Putamen (tissue), 1 donor: ENCODE measurements at places on chromosomes 4 and X.

- DNase-seq, result no peak
These were observed 11.8 kb upstream of the KIAA0232 start for GRCh38 chr4:6770581-6771228.

DNA sequence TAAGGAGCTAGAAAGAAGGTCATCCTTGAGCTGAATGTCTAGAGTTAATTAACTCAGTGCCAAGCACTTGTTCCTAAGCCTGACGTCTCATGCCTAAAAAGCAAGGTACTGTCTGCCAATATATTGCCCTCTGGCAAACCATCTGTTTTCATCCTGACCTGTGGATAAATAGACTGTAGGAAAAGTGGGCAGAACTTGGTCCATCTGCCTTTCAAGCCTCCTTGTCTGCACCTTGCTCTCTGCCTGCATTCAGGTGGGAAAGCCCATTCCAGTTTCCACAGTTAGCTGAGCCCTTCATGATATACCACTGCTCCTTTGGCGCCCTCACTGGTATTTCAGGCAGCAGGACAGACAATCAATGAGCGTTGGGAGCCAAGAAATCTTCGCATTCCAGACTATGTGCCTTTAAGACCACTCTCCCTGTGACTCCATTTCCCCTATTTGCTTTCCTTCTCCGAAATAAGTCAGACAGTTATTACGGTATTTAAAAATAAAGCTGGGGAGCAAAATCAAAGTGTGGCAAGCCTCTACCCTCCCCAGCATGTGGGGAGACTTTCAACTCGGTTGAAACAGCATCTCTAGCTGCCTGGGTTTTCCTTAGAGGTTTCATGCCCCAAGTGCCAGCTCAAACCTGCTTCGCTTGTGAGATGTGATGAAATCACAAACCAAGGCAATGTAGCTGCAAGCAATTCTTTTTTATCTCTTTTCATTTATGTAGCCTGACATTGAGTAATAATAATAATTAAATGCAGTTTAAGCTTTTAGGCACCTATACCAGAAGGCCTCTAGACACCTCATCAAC, 2.5 kb upstream of the CCDC149 start:
- no peak for DNase-seq

- peak; percentile 85 for DNase-seq
These were observed 35.3 kb downstream of the NBDY start for GRCh38 chrX:56764153-56764974.

GRCh38 chr4:21512353-21512752, 436.2 kb downstream of the KCNIP4 start:
- DNase-seq, result peak; percentile 34

DNA sequence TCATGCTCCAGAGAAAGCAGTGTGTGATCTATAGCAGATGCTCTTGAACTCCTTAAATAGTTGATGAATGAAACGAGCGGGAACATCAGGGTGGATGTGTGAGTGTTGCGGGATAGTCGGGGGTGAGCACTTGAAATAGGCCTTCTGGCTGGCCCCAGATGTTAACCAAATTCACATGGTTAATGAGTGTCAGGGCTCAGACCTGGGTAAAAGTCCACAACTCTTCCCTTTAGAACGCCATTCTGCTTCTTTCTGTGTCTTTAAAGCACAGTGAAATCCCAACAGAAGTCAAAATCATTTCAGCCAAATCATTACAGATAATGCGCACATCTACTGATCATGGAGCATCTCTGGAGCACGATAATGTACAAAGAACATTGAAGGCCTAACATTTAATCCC, 249.4 kb upstream of the BOD1L1 start:
- no peak for DNase-seq

- no peak for DNase-seq
These were observed 843.4 kb downstream of the FSTL5 start for GRCh38 chr4:161320377-161320776.

- no peak for DNase-seq
These were observed 356.7 kb downstream of the GALNTL6 start for GRCh38 chr4:172169871-172170270.

- DNase-seq, result no peak
These were observed at the start of gene ZNF185 for GRCh38 chrX:152897222-152898131. TSS of gene ZNF185 (plus strand) at chrX:152898067. CDS start at chrX:152914490, 16,423 bp downstream.

DNA sequence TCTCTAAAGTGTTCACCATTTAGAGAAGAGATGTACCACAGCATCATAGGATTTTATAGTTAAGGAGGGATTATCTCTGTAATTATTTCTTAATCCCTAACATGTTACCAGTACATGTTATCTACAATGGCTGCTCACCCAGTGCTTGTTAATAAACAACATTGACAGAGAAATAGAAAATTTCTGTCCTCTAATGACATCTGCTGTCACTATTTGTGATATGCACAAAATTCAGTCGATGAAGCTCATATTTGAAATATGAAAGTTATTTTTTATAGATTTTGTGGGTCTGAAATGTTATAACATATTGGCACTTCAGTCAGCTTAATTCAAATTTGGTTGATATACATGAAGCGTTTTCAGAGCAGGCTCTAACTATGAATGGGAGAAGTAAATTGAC, 48.8 kb upstream of the GRXCR1 start:
- DNase-seq, result no peak

DNA sequence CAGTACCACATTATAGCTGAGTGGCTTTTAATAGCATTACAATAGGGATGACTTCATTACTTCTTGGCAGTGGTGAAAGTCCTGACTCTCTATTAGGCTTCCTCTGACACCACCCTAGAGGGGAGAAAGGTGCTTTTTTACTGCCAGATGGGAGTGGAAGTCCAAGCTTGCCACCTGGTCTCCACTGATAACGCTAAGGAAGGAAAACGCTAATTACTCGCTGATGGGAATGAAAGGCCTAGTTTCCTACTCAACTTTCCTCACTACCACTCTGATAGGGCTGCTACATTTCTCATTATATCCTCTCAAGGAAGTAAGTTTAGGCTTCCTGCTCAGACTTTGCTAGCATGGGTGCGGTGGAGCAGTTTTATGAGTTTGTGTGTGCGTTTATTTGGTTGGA, 62.3 kb upstream of the PAGE3 start:
- no peak for DNase-seq

DNA sequence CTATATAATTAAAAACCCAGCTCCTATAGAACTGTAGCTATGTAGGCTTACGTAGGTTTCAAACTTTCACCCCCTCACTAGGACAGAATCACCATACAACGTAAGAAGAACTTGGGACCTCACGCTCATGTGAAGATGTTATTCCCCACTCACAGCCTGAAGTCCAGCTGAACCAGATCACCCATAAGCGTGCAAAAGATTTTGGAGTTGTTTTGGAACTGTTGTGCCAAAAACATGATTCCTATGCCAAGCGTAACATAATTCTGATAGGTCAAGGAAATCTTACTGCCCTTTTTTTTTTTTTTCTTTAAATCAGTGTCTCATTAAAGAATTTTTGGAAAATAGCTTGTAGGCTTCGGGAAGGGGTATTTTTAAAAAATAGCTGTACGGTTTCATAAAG, 57.0 kb downstream of the LCORL start:
- DNase-seq, result no peak
